ENCODE measurements at places on chromosomes 2 and 18.

DNA sequence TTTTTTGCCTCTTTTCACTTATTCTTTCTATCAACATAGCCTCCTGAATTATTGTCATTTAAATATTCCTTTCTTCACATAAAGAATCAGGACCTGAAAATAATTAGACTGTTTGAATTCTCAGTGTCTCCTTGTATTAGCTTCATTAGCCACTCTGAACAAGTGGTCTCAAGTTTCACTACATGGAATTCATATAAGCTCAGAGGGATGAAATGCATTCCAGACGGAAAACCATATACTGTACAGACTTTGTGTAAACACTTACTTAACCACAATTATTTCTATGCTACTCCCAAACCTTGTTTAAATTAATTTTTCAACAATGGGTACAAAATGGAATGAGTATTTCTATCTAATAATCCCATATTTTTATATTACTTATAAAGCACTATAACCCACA, 53.4 kb downstream of the CHN1 start:
- no peak for DNase-seq

DNA sequence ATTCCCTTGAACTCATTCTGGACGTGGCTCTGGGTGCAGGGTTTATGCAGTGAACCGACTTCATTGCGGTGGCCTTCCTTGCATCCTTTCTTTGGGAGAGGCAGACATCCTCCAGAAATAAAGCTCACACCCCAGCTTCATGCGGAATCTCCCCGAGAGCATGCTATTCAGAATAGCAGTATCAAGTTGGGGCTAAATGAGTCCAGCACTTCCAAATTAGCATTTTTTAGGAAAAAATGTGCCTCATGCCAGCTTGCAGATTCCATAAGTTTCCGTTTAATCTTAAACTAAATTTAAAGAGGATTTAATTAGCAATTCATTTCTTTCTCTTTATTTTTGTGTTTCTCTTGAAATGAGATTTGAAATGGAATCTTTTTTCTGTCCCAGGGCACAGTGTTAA, 107.4 kb upstream of the HDAC4 start:
- no peak for DNase-seq

DNA sequence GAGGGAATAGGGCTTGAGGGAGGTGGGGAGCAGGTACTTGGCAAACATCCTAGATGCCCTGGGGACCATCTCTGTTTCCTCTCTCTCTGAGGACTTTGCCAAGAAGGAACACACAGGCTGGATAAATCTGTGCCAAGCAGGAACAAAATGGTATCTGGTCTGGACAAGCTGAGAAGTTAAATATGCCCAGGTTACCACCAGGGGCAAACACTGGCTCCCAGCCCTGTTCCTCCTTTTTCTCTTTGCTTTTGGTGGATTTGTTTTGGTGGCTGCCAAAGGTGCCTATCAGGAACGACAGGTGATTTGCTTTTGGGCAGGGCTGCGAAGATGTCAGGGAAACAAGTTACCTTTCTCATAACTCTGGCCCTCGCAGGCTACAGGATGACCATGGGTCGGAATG, 227.5 kb upstream of the SMAD2 start:
- no peak for DNase-seq

DNA sequence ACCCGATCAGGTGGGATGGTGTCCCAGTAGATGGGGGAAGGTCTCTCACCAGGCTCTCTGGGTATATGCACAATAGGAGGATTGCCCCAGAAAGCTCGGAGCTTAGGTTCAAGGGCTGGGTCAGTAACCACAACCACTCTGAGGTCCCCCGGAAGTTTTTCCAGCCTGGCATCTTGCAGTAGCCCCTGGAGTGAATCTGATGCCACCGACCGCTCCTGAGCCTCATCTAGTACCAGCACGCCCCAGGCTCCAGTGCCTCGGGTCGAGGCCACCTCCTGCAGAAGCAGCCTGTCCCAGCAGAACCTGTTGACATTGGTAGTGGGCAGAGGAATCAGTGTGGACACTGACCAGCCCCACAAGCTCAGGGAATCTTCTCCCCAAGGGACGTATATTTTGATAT, 2.0 kb downstream of the DQX1 start:
- DNase-seq = no peak

GRCh38 chr2:39118786-39119499, 1.9 kb downstream of the SOS1 start:
- DNase-seq = peak; percentile 43

DNA sequence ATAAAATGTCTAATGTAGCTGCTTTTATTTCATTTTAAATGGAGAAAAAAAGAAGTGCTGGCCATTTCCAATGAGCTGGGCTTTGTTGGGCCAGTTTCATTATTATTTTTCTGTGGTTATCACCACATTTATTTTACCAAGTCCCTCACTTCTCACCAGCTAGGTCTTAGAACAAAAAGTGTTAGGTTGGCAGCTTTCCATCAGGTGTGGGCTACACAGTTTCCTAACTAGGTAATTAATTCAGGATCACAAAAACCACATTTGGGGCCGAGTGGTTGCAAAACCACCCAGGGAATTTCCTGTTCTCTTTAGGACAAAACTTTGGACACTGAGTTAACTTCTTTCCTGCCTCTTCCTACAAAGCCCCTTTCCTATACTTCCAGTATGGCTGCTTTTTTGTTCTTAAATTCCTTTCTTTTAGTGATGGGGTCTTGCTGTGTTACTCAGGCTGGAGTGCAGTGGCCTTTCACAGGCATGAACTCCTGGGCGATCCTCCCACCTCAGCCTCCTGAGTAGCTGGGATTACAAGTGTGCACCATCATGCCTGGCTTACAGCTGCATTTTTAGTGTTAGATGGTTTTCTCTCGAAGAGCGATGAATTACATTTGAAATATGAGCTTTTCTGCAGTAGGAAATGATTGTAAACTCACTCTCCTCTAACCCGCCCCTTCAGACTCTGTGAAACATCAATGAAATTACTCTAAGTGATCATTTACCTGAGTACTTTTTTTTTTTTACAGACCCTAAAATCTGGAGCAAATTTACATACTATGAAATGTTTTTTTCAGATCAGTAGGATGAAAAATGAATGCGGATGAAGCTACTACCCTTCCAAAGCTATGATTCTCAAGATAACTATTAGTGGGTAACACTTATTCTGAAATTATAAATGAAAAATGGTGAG, 2.6 kb upstream of the ZFP36L2 start:
- DNase-seq = no peak

DNA sequence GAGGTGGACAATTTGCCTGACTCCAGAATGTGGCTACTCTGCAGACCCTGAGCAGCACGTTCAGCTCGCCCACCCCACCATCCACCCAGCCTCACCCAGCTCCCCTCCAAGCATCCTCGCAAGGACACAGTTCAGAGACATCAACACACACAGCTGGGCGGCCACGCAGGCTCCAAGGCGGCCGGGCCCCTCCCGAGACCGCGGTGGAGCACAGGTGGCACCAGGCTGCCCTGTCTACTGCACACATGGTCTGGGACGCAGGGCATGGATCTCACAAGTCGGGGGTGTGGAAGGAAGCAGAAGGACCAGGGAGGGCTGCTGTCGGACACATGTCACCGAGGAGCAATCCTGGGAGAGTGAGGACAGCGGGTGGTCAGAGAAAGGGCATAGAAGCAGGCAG, 36.2 kb downstream of the AQP12A start:
- no peak for DNase-seq

- DNase-seq = no peak
Measured at GRCh38 chr2:38215522-38215921, 139.6 kb upstream of the CYP1B1 start.

GRCh38 chr2:235640926-235641723, 147.3 kb downstream of the AGAP1 start:
- DNase-seq = no peak

DNA sequence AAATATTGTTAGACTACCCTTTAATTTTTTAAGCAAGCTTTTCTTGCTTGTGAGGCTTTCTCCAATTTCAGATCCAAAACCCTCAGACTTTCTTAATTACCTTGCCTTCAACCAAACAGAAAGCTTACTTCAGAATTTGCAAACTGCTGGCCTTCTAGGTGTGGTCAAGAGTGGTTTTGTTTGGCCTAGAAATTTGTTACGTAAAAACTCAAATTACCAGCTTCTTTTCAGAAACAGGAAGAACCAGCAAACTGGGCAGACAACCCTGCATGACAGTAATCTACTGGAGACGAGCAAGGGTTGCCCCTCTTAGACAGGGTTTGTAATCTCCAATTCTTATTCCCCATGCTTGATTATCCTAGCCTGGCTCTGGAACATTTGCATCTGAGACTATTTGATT, 27.1 kb downstream of the SRBD1 start:
- no peak for DNase-seq

GRCh38 chr2:104939570-104940217, 85.8 kb downstream of the POU3F3 start:
- DNase-seq = no peak

DNA sequence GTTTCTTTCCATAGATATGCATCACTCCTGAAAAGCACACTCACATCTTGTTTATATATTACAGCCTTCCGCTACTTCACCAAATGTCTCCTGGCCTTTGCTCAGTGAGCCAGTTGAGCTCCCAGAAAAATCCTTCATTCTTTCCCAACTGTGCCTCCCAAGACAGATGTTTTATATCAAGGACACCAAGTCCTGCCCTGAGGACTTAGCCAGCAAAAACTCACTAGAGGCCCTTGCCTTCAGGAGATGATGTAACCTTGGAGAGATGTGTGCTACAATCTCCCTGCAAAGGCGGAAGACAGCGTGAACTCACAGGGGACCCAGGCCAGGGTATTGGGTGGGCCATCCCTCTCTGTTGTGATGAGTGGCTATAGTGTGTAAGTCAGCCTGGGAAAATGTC, 86.1 kb upstream of the CTAGE1 start:
- no peak for DNase-seq

DNA sequence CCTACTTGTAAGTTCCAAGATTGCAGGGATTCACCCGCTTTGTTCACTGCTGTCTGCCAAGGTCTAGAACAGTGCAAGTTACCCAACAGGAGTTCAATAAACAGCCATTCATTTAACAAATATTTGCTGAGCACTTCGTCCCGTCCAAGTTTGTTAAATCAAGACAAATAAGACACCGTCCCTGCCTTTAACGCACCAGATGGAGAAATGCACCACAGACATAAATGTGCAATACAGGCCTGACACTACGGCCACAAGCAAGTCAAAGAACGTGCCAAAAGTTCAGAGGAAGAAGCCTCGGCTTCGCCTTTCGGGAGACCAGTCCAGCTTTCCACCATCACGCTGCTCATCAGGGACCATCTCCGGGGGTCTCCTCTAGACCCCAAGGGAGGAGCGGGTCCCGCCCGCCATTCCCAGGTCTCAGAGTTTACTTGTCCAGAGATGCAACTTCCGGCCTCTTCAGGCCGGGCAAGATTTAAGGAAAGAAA, 429 bp downstream of the C2orf76 start:
- DNase-seq = no peak

GRCh38 chr18:31610286-31611205, 18.9 kb downstream of the TTR start:
- DNase-seq = no peak

DNA sequence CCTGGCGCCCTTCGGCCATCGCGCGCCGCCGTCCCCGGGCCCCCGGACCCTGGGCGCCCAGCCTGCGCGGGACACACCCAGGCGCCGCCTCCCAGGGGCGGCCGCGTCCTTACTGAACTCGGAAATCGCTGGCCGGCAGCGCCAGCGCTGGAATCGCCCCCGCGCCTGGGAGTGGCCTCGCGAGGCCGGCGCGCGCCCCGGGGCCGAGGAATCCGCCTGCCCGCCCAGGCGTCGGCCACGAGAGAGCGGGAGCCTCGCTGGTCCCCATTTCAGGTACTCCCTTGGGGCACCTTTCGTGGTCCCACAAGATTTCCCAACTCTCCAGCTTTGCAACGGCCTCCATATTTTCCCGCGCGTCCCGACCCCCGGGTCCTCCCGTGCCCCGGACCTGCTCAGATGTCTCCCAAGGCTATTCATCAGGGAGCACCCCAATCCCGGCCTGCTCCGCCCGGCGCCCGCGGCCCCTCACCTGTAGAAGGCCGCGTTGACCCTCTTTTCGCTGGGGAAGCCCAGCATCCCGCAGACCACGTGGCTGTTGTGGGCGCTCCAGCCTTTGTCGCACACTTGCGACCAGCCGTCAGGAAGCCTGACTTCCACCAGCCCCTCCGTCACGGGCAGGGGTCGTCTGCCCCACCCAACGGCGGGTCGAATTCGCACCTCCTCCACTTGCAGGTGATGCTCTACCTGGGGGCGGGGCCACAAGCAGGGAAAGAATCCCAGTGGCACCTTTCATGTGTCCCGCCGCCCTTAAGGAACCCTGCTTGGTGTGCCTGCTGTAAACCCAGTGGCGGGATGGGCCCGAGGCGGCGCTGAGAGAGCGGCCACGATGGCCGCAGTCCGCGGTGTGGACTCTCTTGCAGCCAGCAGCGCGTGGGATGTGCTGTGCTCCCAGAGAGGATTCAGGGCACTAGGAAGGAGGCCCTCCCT, 4.6 kb downstream of the LOXL3 start:
- DNase-seq = no peak

DNA sequence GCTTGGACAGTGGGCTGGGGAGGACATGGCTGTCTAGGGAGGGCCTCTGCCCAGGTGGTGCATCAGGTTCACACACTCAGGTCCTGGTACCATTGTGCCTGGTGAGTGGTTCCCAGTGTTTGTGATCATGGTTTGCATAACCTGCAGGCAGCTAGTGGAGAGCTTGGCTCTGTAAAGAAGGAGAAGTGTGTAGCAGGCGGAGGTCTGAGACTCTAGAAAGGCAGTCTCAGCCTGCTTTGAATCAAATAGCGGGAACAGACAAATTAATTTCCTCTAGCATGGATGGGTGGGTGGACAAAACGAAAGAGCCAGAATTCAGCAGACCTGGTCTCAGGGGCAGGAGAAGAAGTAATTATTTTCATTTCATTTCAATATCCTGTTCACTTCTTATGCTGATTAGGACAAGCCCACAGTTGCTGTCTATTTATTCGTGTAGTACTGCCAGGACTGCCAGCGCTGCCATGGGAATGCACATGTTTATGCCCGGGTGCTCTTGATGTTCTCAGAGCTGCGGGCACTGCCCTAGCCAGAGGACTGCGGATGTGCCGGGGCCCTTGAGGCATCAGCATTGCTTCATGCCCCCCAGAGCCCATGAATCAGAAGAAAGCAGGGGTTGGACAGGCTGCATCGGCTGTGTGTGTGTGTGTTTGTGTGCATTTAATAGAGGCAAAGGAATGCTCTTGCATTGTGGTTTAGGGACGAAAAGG, 45.4 kb upstream of the DLX2 start:
- DNase-seq = no peak

DNA sequence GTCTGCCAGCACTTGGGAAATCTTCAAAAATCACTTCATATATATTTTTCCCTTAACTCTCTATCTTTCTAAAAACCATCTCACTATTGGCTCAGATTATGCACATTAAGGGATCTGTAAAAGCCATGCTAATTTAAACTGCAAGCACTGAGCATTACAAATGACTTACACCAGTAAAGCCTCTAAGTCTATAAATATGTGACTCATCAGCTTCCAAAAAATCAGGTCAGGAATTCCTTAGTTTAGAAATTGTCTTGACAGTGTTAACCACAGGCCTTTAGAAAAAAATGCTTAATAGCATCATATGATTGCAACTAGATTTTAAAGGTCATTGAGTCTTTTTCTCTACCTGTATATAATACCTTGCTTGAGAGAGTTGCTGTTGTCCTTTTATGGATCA, 1113.6 kb upstream of the PIK3C3 start:
- DNase-seq = no peak

GRCh38 chr2:142316049-142316448, 185.2 kb upstream of the LRP1B start:
- DNase-seq = no peak

Data from CD4-positive, alpha-beta T cell treated with Interleukin-4 for 1 hour (primary cell).